ENCODE measurements at places on chromosomes 13 and 19.
A peak's percentile ranks its signal among the peaks of the same experiment; 100 is the strongest.

GRCh38 chr19:15666883-15667282, 6.0 kb upstream of the CYP4F12 start:
- DNase-seq = no peak

DNA sequence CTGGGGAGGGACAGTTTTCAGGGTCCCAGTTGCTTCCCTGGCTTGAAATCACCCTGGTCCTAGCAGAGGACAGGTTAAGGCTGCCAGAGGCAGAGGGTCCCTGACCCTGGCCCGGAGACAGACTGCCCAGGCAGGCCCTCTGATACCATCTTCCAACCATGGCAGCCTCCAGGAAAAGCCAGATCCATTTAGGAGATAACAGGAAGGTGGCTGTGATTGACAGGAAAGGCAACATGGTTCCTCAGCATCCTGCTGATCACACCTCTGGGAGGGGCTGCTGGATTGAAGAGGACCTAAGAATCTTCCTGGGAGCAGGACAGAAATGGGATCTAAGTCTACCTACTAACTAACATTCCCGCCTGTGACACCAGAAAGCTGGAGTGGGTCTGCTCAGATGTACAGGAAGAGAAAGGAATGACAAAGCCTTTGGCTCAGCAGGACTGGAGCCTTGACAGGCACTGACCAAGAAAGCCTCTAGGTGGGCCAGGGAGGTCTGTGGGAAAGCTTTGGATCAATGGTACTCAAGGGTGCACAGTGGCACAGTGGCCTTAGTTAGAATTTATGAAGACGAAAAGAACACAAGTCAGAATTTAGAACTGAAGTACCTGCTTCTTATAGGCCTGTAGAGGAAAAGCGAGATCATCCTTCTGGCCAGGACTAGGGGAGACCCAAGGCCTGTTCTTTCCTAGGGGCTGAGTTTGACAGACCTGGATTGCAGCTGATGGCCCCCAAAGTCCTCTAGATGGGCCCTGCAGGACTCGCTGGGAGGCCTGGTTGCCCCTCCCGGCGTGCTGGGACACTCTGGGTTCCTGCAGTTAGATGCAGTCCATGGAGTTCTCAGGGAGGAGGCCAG, 2.3 kb upstream of the PRKACA start:
- peak; percentile 41 for DNase-seq

DNA sequence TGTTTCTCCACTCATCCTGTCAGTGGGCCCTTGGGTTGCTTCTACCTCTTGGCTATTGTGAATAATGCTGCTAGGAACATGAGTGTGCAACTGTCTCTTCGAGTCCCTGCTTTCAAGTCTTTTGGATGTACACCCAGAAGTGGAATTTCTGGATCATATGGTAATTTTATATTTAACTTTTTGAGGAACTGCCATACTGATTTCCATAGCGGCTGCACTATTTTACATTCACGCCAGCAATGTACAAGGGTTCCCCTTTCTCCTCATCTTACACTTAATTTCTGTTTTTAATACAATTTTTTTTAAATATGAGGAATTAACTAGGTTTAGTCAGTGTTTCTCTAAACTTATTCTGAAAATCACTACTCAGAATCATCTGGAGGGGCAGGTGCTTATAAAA, 24.2 kb upstream of the SLC46A3 start:
- DNase-seq = no peak

GRCh38 chr19:19160461-19161035, 9.5 kb downstream of the MEF2B start:
- peak; percentile 93 for DNase-seq

GRCh38 chr19:17997969-17998826, 9.8 kb upstream of the ARRDC2 start:
- peak; percentile 72 for DNase-seq

DNA sequence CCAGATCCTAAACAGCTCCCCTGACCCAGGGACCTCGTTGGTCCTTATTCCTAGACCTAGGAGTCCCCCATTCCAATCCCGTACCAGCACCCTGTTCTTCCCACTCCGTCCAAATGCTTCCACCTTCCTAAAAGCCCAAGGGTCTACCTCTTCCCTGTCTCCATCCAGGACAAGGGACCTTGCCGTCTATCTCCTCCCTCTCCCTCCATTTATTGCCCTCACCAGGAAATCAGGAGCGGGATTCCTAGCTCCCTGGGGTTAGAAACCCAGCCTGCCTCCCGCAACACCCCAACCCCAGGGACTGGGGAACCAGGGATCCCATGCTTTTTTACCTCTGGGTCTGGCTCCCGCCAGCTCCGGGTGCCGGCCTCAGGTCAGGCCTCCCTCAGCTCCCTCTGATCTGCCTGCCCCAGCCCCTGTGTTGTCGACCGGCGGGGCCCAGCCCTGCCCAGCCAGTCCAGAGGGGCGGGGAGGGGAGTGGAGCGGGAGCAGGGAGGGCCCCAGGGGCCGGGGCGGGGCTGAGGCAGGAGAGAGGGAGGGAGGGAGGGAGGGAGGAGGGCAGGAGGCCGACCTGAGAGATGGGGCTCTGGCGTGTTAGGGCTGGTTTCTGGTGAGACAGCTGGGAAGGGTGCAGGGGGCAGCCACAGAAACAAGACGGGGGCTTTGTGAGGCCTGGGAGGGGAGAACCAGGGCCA, at the start of gene B3GNT8:
Gene B3GNT8, minus strand, starts transcription at position 423 of the 695 bp plus-strand sequence. CDS start 596 bp downstream, outside the sequence.
- DNase-seq = peak; percentile 40

DNA sequence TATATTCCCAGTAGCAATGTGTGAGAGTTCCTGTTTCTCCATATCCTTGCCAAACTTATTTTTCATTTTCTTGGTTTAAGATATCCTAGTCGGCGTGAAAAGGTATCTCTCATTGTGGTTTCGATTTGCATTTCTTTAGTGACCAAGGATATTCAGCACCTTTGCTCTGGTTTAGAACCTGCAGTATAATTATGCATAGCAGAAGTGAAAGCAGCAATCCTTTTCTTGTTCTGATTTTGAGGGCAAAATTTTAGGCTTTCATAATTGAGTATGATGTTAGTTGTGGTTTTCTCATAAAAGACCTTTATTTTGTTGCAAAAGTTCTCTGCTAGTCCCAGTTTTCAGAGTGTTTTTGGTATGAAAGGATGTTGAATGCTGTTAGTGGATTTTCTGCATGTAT, 491.0 kb downstream of the FGF9 start:
- DNase-seq = peak; percentile 41
